ENCODE measurements at places on chromosomes 13 and 19.

DNA sequence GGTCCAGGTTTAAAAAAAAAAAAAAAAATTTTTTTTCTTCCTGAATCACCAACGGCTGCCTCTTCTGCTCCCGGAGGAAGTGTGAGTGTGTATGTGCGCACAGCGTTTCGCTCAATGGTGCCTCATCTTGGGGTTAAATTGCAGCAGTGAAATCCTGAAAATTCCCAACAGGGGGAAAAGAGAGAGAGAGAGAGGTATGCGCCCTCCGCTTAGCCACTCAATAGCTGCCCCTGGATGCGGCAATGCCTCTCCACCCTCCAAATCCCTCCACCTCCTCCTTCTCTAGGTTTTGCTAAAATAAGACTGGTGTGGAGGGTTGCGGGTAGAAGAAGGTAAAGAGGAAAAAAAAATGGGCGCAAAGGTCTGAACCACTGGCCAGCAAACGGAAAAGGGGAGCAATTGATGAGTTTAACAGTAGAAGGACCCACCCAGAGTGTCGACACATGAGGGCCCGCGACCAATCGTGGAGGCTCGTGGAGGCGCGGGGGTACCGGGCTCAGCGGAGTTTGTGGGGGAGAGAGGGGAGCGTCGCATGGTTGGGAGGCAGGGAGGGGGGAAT is 853 bp upstream of the CACNA1A start:
- no peak for DNase-seq

DNA sequence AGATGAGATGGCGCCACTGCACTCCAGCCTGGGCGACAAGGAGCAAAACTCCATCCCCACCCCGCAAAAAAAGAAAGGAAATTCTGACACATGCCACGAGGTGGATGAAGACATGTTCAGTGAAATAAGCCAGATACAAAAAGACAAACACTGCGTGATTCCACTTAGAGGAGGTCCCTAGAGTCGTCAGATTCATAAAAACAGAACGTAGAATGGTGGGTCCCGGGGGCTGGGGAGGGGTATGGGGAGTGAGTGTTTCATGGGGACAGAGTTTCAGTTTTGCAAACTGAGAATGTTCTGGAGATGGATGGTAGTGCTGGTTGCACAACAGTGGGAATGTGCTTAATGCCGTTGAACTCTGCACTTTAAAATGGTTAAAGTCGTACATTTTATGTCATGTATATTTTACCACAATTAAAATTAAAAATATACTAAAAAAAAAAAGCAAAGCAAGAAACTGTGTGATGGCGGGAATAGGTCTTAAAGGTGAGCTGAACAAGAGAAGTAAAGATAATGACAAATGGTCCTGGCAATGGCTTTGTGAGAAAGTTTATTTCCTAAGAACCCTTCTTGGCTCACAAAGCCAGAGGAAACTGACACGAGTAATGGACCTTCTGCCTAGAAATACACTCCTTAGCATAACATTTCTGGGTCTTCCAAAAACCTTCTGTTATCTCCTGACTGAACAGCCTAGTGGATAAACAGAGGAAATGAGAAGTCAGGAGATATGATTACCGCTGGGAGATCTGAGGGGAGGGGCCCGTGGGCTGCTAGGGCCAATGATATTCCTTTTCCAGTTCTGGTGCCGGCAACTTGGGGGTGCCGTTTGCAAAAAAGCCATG is 4.2 kb upstream of the SPC24 start:
- no peak for DNase-seq

DNA sequence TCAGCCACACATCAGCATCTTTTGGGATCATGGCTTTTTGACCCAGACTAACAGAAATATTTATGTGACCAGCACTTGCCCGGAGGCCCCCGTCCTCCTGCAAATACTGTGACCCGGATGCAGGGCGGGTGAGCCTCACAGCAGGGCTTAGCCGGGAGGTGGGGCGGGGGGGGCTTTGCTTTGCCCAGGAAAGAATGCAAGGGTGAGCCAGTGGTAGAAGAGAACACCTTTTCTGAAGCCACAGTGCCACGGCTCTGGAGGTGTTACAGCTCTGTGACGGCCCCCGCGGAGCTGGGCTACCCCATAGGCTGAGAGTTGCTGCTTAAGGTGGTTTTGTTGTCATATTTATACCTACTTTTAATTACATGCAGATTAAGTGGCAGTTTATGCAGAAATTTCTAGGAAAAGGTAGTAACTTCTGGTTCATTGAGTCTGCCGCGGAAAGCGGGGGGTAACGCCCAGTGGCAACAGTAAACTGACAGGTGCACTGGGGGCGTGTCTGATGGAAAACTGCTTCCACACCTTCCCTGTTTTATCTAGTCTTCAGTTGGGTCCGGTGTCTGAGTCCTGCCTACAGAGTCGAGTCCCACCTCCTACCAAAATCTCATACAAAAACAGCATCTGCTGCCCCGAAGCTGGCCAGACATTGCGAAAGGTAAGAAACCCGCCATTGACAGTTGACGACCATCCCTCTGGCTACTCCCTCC is 187.9 kb downstream of the TEX29 start:
- DNase-seq, result no peak

GRCh38 chr13:33524086-33524485 is 238.5 kb upstream of the STARD13 start:
- no peak for DNase-seq

GRCh38 chr19:13127811-13128575 is 9.9 kb downstream of the NACC1 start:
- DNase-seq, result no peak

GRCh38 chr13:98050041-98050466 is 92.8 kb upstream of the FARP1 start:
- DNase-seq, result no peak

GRCh38 chr13:109166804-109167203 is 537.4 kb downstream of the MYO16 start:
- no peak for DNase-seq

DNA sequence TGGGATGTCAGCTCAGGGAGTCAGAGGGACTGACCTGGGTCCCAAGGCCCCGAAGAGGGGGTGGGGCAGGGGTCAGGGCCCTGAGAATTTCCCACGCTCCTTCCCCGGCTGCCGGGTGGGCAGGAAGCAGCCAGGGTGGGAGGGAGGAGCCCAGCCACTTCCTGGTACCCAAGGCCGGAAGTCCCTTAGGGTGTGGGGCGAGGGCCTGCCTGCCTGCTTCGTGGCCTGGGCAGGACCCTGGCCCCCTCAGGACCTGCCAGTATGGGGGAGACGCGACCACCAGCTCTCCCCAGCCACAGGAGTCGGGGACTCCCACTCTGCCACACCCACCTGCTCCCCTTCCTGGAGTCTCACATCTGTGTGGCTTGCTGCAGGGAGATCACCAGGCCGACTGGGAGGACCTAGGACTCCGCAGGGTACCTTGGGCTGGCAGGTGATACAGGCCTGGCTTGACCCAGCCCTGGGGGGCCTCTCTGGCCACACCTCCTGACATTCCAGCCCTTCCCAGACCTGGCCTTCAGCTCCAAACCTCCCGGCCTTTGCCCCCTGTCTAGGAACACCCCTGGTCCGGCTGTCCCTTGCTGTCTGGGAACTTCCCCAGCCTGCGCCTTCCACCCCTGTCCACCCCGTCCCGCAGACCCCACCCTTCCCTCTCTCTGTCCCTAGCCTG is 9.8 kb upstream of the CIRBP start:
- no peak for DNase-seq

- DNase-seq, result no peak
Observed at GRCh38 chr13:98350746-98351330, 173.8 kb upstream of the RNF113B start.

DNA sequence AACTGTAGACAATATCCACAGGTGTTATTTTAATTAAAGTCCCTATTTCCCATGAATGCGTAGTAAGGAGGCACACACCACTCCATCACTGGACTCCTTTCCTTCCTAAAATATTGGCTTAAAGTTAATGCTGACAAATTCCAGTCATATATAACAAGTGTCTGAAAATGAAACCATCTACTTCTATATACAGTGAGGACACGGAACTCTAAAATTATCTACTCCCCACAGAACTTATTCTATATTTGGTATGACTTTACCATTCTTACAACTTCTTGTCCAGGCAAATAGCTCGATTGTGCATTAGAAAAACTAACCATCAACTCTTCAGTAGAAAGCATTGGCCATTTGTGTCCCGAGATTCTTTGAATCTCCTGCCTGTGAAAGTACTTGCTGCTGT is 1560.2 kb downstream of the EFNB2 start:
- no peak for DNase-seq

DNA sequence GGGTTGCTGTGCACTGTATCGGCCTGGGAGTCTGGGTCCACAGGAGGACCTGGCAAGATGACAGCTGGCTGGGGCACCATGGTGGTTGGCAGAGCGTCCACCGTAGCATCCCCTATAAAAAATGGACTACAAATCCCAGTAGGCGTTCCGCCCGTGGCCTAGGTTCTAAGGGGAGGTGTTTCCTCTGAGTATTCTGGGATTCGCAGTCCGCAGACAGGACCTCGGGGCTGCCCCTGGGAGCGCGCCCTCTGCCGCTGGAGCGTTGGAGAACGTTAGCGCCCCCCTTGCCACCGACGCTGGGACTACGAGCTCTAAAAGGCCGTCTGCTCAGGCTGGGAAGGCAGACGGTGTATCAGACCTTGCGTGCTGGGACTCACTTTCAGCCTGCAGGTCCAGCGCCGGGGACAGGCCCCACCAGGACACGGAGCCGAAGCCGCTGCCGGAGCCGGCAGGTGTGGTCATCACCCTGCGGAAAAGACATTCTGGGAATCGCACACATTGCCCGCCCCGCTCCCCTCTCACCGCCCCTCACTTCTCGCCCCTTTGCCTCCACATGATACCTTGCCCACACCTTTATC is 372 bp downstream of the DNAAF3 start:
- no peak for DNase-seq

DNA sequence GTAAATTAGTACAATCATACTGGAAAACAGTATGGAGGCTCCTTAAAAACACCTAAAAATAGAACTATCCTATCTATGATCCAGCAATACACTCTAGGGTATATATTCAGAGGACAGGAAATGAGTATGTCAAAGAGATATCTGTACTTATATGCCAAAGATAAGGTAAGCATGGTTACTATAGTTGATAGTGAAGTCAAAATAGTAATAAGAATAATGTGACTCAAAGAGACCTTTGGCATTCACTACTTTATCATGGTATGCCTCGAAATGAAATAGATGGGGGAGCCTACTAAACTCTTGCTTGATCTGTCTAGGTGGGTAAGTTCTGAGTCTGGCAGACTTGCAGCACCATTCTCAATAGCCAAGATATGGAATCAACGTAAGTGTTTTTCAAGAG is 30.3 kb downstream of the FXYD5 start:
- no peak for DNase-seq

DNA sequence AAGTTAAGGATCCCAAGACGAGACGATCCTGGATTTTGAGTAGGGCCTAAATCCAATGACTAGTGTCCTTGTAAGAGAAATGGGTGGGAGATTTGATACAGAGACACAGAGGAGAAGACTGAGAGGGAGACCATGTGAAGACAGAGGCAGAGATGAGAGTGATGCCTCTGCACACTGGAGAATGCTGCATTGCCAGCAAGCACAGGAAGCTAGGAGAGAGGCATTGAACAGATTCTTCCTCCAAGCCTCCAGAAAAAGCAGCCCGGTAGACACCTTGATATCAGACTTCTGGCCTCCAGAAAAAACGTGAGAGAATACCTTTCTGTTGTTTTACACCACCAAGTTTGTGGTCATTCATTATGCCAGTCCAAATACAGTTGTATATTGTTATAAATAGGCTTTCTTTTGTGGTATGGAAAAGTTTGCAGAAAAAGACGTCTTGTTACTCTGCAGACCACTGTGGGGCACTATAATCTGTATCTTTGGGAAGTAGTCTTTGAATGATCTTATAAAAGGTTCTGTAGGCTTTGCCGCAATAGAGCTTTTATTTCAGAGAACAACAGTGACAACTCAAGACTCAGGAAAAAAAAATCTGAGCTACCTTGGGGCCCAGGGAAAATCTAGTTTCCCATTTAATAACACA is 17.9 kb upstream of the RFC3 start:
- DNase-seq, result no peak

GRCh38 chr19:19040417-19040816 is 7.0 kb downstream of the ARMC6 start:
- DNase-seq, result no peak

GRCh38 chr13:98389319-98389718 is 187.6 kb downstream of the STK24 start:
- no peak for DNase-seq

DNA sequence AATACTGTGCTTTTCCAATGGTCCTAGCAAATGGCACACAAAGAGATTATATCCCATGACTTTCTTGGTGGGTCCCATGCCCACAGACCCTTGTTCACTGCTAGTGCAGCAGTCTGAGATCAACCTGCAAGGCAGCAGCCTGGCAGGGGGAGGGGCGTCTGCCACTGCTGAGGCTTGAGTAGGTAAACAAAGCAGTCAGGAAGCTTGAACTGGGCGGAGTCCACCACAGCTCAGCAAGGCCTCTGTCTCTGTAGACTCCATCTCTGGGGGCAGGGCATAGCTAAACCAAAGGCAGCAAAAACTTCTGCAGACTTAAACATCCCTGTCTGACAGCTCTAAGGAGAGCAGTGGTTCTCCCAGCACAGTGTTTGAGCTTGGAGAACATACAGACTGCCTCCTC is 82.9 kb downstream of the ZNF737 start:
- no peak for DNase-seq

GRCh38 chr13:72437458-72437857 is 290.0 kb downstream of the MZT1 start:
- no peak for DNase-seq

GRCh38 chr19:12708641-12709040 is 12.2 kb upstream of the FBXW9 start:
- DNase-seq, result no peak

- no peak for DNase-seq
Observed at GRCh38 chr13:46050771-46051170, 1.8 kb downstream of the ZC3H13 start.

DNA sequence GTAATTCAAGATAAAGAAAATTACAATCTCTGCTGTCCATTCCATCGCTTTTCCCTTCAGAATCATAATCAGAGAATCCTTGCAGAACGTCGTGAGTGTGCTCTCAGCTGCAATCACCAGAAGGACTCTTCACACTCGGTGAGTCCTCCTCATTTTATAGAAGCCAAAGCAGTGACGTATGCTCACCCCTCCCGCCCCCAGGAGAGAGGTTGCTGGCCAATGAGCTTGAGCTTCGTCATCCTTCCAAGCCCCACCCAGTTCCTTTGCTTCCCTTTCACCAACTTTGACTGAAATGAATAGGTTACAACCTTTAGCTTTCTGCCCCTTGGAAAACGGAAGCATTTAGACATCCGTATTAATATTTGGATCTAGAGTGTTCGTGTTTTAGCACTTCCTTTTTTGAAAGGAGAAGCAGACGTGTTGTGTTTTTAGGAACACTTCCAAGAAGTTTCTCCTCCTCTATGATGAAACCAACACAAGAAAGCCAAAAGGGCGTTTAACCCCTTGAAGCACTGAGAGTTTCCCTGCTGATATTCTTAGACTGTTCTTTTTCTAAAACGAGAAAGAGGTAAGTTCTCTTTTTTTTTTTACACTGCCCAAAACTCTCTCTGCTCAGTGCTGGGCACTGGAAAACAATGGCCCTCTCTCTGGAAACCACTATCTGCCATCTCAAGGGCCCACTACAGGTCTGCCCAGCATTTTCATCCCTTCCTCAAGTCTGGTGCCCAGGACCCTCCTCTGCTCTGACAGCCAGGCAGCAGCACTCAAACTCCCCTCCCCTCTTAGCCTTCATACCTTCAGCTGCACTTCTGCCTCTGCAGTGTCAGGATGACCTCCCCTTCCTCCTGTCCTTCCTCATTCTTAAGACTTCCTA is 44.3 kb upstream of the CEACAM21 start:
- peak; percentile 54 for DNase-seq

GRCh38 chr19:29006057-29006735 is 206.8 kb downstream of the UQCRFS1 start:
- no peak for DNase-seq

- no peak for DNase-seq
Observed at GRCh38 chr19:46404055-46404752, 9.2 kb downstream of the CCDC8 start.
